Heart left ventricle (tissue), 16 donors: ENCODE measurements at places on chromosomes 11 and 22.
A peak's percentile ranks its signal among the peaks of the same experiment; 100 is the strongest.

DNA sequence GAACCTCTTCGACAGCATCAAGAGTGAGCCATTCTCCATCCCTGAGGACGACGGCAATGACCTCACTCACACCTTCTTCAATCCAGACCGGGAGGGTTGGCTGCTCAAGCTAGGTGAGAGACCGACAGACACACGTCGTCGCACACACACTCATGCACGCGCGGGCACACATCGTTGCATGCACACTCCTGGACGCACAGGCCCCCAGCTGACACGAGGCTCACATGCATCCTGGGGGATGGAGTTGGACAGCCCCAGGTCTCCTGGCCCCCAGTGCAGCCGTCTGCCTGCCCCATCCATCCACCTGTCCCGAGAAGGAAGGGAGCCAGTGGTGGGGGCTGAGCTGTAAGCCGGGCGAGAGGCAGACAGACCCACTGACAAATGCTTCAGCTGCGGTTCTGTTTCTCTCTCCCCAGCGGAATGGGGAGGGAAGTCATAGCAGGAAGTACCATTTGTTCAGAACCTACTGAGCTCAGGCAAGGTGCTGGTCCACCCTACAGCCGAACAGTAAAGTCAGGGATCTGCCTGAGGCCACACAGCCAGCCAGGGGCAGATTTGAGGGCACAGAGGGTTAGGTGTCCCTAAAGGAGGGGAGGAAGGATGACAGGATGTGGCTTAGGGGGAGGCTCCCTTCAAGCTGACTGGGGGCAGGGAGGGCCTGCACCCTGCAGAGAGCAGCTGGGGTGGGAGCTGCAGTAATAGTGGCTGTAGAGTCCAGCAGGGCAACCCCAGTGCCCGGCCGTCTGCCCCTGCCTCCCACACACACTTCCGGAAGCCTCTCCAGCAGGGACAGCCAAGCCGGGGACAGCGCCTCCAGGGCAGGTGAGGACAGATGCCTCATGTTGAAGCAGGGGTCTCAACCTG is 27.1 kb downstream of the CYTH4 start:
- DNase-seq: no peak

DNA sequence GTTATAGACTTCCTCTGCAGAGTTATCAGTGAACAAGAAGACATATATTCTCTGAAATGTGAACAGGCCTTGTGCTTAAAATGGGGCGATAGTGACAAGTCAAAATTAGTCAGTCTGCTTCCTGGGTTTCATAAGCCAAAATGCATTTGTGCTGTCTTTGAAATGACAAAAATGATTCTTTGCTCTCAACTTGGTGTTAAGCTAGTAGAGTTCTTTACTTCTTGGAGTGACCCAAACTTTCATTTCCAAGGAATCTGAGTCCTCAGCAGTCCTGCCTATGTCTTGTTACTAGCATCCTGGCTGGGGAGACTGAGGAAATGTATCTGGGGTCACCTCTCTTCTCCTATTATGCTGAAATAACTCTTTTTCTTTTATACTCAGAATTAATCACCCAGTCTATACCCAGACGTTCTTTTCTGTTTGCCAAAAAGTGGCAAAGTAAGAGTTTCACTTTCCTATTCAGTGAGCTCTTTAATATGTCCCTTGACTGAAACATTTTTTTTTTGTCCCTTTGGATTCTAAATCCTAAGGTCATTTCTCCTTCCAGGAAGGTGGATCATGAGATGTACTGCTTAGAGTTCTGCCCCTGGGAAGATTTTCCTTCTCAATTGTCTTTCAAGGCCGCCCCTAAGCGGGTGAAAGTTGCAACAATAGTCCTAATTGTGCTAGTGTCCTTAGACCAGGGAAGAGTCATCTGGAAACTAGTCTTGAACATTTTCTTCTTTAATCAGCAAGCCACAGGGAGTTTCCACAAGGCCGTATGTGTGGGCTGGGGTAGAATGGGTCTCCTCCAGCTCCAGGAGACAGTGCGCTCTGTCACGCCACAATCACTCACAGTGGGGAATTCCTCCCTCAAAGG is 53.0 kb upstream of the RDX start:
- no peak for DNase-seq

GRCh38 chr11:75133976-75134375 is 16.9 kb upstream of the SLCO2B1 start:
- DNase-seq: no peak

GRCh38 chr11:12775955-12776354 is 101.7 kb downstream of the TEAD1 start:
- DNase-seq: no peak

DNA sequence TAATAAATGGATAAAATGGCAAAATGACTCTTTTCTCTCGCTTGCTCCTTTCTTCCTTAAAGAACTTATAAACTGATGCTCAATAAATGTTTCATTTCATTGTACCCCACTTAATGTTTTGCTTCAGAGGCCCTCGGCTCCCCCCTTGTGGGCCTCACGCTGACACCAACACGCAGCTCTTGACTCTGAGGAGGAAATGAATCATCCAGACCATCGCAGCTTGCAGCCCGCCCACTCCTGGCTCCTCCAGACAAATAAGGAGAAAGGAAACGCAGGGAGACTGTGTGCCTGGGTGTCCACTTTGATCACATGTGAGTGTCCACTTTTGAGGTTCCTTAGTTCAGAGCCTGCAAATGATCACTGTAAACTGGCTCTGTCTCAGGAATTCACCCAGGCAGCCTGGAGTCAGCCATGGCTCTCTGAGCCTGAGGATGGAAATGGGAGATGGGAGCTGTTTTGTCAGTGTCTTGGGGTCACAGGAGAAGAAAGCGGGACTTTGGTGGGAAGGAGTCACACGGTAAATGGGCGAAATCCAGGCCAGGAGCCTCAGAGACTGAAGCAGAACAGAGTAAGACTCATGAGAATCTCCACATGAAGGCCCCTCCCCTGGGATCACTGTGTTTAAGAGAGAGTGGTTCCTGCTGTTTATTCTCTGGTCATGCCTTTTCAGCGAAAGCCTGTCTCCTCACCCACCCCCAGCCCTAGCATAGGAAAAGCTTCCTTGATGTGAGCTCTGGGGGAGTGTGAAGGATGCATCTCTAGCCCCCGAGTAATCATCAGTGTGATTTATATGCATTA is 96.5 kb downstream of the CWC15 start:
- DNase-seq: peak; percentile 78

DNA sequence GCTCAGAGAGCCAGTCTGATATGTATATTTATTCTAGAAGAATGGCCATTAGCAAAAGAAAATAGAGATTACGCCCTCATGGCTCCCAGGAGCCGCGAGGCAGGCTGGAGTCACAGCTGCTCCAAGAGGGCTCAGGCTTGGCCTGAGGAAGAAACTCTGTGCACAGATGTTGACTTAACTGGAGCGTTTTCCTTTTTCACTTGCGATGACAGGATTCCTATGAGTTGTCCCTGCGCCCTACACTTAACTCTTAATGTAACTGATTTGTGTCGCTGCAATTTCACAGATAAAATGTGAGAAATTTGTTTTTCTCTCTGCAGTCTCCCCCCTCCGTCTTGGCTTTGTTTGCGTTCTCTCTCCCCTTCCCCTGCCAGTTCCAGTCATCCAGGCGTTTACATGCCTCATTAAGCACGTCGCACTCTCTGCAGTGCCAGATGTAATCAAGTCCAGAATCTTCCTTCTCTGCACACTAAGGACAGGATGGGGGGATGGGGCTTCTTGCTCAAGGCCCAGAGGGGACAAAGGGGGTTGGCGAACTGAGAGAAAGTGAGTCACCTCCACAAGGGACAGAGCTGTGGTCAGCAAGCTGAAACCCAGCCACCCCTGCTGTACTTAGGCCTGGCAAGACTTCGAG is 1060.1 kb downstream of the NTM start:
- no peak for DNase-seq

DNA sequence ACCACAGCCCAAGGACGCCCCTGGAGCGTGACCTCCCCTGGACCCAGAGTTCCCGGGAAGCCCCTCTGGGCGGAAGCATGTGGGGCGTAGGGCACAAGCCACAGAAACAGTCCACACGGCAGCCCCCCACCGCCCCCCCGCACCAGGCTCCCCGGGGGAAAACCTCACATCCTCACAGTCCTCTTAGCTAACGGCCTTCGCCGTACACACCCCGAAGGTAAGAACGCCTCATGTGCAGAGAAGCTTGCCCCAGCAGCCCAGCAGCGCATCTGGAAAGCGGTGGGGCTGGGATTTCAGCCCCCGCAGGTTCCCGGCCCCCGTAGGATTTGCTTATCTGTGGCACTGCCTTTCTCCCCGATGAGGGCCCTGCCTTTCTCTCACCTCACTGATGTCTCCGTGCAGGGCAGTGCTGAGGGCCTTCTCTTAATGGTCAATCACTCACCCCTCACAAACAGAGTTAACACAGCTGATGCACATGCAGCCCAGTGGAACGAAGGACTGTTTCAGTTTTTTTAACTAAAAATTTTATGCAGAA is 309.2 kb downstream of the BRD1 start:
- DNase-seq: no peak

GRCh38 chr11:83970061-83970671 is 684.0 kb upstream of the CCDC90B start:
- no peak for DNase-seq

GRCh38 chr22:20441631-20442484 is 4.2 kb upstream of the SCARF2 start:
- peak; percentile 57 for DNase-seq

DNA sequence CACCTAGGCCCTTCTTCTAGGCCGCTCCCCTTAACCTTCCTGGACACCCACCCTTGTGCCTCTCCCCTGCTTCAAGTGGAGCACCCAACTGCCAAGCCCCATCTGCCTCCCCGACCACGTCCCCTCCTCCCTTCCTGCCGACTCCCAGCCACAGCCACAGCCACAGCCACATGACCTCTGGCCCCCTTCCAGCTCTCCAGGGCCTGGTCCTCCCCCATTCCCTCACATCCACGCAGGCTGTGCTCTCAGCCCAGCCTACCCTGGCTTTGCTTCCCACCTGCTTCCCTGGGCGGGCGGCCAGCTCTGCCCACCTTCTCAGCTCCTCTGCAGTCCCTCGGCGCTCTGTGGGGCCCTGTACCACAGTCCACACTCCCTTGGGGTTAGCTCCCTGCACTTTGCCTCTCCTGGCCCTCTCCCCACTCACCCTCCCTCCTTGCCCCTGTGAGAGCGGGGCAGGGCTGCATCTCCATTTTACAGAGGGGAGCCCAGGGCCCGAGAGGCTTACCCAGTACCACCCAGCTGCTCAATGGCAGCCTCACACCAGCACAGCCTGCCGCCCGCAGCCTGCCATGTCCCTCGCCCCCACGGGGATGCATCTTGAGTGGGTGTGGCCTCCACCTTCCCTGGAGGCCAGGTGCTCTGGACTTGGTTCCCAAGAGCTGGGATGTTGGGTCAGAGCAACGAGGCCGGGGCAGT is 20.3 kb downstream of the PARVG start:
- no peak for DNase-seq

GRCh38 chr11:130034236-130034635 is 31.6 kb upstream of the PRDM10 start:
- DNase-seq: no peak

DNA sequence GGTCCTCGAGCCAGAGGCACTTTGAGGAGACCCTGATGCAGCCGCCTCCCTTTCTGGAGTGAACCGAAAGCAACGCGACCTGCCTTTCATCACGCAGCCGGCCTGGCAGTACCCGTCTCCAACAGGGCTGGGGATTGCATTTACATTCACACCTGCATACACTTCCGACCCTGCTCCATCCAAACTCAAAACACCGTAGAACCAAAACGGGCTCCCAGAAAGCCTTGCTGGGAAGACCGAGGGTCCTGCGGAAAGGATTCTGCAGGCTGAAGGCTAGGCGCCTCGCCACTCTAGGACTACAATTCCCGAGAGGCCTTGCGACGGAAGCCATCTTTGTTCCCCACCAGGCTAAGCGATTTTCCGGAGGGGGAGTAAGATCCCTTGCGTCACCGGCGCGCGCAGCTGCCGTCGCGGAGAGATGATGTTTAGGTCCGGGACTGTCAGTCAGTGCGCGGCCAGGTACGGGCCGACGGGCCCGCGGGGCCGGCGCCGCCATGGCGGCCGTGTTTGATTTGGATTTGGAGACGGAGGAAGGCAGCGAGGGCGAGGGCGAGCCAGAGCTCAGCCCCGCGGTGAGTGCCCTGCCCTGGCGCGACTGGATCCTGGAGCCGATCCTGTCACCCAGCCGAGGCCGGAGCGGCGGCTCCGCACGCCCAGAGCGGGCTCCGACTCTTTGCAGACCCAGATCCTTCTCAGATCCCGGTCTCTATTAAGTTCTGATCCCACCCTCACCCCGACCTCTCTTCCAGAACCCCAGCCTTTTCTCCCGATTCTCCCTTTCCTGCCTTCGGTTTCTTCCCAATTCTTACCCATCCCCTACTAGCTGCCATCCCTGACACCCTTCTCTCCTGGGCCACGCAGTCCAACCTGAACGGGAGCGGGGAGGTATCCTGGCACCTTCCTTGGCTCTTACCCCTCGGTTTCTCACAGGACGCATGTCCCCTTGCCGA is at the start of gene RPS6KB2:
Gene RPS6KB2 (plus strand): TSS at position 443 of the 950 bp plus-strand sequence. CDS start 52 bp downstream, at position 495.
- peak; percentile 98 for DNase-seq

DNA sequence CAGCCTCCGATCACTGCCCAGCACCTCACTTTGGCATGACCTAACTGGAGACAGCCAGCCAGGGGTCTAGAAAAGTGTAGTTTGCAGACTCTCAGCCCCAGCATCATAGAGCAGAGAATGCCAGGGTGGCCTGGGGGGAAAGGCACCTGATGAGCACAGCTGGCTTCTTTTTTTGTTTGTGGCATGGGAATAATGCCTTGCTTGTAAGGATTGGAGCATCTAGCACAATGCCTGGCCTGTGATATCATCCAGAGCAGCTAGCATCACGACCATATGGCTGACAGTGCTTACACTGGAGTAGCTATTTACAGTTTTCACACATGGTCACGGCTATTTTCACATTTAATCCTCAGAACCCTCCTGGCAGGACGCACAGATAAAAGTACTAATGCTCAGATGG is 594.8 kb upstream of the B3GAT1 start:
- no peak for DNase-seq

GRCh38 chr11:100849901-100850235 is 162.8 kb downstream of the ARHGAP42 start:
- no peak for DNase-seq

DNA sequence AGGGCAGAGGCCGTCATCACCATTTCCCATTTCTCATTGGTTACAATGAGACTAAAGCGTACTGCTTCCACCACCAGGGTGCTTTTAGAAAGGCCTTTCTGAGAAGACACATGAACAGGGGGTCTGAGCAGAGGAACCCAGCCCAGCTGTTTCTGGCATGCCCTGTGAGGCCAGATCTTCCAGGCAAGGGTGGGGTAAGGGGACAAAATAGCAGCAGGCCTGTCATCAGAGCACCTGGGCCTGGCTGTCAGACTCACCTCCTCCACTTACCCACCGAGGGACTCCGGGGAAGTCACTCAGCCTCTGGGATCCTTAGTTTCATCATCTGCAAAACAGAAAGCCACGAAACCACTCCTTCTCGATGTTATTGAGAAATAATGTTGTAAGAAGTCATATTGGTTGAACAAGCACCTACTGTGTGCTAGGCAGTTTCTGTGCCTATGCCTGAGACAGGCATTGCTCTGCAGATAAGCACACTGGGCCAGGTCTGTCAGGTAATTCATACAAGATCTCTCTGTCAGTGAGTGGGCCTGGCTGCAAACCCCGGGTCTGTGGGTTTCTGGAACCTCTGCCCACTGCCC is 8.8 kb upstream of the WNT11 start:
- DNase-seq: peak; percentile 40

- no peak for DNase-seq
Observed at GRCh38 chr11:86795949-86796348, 4.4 kb upstream of the PRSS23 start.
